Brain (organoid and tissue), 16 donors: ENCODE measurements at places on chromosomes 5 and 9.

- no peak for DNase-seq
Observed at GRCh38 chr5:157486221-157486681, 26.2 kb downstream of the NIPAL4 start.

- DNase-seq, result no peak
Observed at GRCh38 chr9:113858282-113858681, 17.8 kb upstream of the ZNF618 start.

DNA sequence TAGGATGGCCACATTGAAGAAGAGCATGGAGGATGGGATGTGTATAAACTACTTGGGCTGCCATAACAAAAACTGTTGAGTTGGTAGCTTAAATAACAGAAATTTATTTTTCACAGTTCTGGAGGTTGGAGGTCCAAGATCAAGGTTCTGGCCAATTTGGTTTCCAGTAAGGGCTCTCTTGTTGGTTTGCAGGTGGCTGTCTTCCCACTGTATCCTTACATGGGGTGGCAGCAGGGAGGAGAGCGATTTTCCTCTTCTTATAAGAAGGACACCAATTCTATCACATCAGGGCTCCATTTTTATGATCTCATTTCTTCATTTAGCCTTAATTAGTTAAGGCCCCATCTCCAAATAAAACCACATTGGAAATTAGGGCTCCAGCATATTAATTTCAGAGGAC lies 465.7 kb downstream of the GADD45G start:
- no peak for DNase-seq

- DNase-seq, result no peak
Observed at GRCh38 chr5:45110399-45110798, 301.7 kb downstream of the MRPS30 start.

- no peak for DNase-seq
Observed at GRCh38 chr5:88897748-88898147, 14.8 kb upstream of the MEF2C start.

DNA sequence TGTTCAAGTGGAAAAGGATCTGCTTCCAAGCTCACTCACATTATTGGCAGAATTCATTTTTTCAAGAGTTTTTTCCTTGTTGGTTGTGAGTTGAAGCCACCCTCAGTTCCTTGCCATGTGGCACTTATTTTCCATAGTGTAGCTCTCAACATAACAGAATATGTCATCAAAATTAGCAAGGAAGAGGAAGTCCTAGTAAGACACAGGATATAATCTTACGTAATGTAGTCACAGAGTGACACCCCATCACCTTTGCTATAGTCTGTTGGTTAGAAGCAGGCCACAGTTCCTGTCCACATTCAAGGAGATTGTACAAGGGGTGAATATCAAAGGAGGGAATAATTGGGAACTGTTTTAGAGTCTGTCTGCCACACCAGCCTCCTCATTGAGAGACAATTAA lies 15.7 kb downstream of the IRGM start:
- DNase-seq, result no peak

GRCh38 chr5:37722236-37723161 lies 117.3 kb downstream of the GDNF start:
- DNase-seq, result no peak

GRCh38 chr9:108486831-108487230 lies 369.0 kb downstream of the ACTL7B start:
- DNase-seq, result no peak
